ENCODE measurements at places on chromosomes 2 and 18. TPM values are rescaled to one million over a fixed set of nuclear protein-coding genes. Genes with fewer than 3 reads are reported as not detected.

DNA sequence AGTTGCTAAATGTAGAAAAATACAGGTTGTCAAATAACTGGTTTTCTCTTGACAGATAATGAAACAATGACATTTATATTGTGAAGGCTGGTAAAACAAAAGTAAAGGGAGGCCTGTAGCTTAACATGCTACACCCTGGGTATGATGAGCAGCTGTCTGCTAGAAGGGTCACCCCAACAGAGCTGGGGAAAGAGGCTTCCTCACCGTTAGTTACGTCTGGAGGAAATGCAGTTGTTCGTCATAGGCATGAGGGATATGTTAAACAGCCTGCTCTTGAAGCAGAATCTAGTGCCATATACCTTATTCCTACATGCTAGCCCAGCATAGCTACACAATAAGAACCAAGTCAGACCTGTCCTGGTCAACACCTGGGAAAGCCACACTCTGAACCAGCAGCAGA, 49.9 kb downstream of the LPIN2 start:
- H3K4me3 ChIP-seq, result no peak overlapping the region
- H3K36me3 ChIP-seq, result no peaks in the 10 kb centered on the region

GRCh38 chr2:9327873-9328352, 95.4 kb downstream of the ITGB1BP1 start:
- H3K27me3 ChIP-seq, result no peaks in the 10 kb centered on the region
- no peak overlapping the region for H3K27ac ChIP-seq
- peaks cover 40% of the 10 kb centered on the region for H3K36me3 ChIP-seq
- DNase-seq, result no peak

DNA sequence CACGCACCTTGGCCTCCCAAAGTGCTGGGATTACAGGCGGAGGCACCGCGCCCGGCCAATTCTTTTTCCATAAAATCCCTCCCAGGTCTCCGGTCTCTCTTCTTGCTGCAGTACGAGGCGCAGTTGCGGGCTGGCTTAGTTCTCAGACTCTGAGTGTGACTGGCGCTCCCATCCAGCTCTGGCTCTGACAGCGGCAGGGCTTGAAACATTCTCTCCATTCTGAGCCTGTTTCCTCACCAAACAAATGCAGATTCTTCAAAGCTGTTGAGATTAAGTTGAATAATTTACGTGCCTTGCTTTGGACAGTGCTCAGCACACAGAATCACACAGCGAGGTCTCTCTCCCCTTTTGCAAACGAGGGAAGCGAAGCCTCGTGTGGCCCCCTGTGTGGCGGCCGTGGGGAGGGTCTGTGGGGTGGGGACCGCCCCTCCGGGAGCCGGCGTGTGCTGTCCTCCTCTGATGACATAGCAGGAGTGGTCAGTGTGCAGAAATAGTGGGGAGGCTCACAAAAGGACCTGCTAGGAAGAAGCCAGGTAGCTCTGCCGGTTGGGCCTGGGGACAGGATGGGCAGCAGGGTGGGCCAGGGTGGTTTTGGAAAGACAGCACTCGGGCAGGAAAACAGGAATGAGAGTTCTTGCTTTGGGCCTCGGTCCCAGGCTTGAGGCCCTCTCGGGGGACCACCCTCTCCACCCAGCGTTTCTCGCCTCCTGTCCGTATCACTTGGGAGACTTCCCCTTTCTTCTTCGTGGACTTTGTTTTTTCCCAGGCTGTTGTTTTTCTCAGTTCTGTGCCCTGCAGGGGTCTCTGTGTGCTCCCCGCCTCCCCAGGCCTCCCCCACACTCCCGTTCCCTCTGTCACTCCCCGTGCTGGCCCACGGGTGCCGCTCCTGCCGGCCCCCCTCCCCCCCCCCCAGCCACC, 75.0 kb downstream of the KCNG2 start:
- peaks cover 9% of the 10 kb centered on the region for H3K4me1 ChIP-seq
- no peaks in the 10 kb centered on the region for H3K36me3 ChIP-seq
- DNase-seq, result no peak
- no peak overlapping the region for H3K27ac ChIP-seq
- H3K27me3 ChIP-seq, result no peaks in the 10 kb centered on the region
- H3K4me3 ChIP-seq, result no peak overlapping the region

DNA sequence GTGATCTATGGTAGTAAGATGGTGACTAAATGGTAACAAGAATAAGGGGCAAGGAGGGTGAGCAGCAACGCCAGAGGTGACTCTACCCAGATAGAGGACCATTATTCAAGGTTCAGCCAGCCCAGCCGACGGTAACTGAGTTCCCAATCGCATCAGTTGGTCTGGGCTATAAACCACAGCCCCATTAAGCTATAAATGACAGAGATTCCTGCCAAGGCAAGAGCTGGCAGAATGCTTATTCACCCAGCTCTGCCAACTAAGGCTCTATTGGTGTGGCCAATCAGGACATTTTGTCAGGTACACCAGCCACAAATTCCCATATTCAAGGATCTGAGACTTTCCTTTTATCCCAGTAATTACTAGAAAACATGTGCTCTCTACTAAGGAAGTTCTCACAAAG, 3.6 kb downstream of the CHN1 start:
- H3K27ac ChIP-seq, result no peak overlapping the region
- DNase-seq, result no peak
- H3K36me3 ChIP-seq, result no peaks in the 10 kb centered on the region
- H3K4me1 ChIP-seq, result peaks cover 21% of the 10 kb centered on the region
- no peak overlapping the region for H3K4me3 ChIP-seq

- no peak overlapping the region for H3K27ac ChIP-seq
- DNase-seq, result no peak
- no peaks in the 10 kb centered on the region for H3K4me1 ChIP-seq
- peaks cover 23% of the 10 kb centered on the region for H3K27me3 ChIP-seq
- no peaks in the 10 kb centered on the region for H3K36me3 ChIP-seq
These were observed 7.0 kb upstream of the TYMS start for GRCh38 chr18:650428-650858.

SATB2 gene
- total RNA-seq, result 6.1 TPM

DNA sequence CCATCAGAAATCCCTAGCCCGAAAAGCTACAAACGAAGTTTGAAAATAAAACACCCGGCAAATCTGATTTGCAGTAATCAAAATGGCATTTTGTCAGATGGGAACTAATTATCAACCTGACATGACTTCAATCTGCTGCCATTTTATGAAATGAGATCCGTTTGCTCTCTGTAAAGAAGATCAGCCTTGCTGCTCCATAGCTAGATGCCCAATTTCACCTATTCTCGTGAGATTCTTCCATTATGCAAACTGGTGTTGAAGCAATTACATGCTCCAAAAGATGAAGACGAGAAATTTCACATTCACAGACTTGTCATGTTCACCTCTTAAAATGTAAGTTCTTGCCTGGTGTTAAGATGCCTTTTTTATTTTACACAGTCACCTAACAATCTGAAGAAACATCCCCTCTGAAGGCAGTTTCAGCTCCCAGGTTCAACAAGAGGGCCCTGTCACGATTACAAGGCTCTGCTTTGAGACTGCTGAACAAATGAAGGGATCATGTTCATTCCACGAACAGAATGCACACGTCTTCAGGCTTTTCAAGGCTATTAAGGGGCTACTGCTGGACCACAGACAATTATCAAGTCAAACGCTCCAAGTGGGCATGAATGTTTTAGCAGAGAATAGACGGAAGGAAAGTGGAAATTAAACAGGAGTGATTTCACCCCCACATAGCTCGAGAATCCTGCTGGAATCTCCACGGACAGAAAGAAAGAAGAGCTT, 172.6 kb upstream of the PID1 start:
- peaks cover 6% of the 10 kb centered on the region for H3K4me1 ChIP-seq
- no peaks in the 10 kb centered on the region for H3K36me3 ChIP-seq
- no peaks in the 10 kb centered on the region for H3K27me3 ChIP-seq

GRCh38 chr2:240626531-240627300, 1.4 kb downstream of the GPR35 start:
- no peaks in the 10 kb centered on the region for H3K27me3 ChIP-seq
- no peaks in the 10 kb centered on the region for H3K36me3 ChIP-seq
- no peak for DNase-seq
- H3K27ac ChIP-seq, result no peak overlapping the region
- no peak overlapping the region for H3K4me3 ChIP-seq

GRCh38 chr2:219907011-219907365, 279.6 kb downstream of the SLC4A3 start:
- H3K27ac ChIP-seq, result no peak overlapping the region
- H3K27me3 ChIP-seq, result no peaks in the 10 kb centered on the region

- no peak overlapping the region for H3K27ac ChIP-seq
- no peaks in the 10 kb centered on the region for H3K36me3 ChIP-seq
- no peak overlapping the region for H3K4me3 ChIP-seq
These were observed 60.3 kb upstream of the LYPD6B start for GRCh38 chr2:148978026-148978685.

CNGA3 gene
- total RNA-seq, result 8.0 TPM

DNA sequence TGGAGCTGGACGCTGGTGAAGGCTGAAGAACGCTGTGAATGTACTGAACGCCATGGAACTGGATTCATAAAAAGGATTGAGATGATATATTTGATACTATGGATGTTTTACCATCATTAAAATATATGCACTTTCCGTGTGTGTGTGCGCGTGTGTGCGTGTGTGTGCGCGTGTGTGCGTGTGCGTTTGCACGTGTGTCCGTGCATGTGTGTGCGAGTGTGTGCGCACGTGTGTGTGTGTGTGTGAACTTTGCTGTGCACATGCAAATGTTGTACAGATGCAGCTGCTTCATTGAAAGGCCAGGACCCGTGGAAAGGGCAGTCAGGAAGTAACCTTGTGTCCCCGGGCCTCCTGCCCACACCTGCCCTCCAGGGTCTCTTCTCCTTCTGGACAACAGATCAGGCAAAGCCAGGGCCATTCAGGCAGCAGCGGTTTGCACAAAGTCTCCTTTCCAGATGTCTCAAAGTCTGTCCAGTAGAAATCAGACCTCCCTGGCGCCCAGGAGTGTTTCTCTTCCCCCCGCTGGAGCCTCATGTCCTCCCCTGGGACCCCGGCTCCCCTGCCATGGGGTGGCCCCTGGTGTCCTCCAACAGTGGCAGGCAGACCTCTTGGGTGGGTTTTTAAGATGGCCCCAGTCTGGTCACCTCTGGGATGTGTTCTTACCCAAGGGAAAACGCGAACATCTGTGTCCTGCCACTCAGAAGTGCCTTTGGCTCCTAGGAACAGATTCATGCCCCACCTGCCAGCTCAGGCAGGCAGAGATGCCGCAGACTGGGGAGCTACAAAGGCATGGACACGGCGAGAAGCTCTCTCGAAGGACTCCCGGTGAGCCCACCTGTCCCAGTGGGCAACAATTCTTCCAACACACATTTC, 86.1 kb upstream of the GPC1 start:
- no peak overlapping the region for H3K4me3 ChIP-seq
- no peak overlapping the region for H3K27ac ChIP-seq
- H3K27me3 ChIP-seq, result no peaks in the 10 kb centered on the region
- H3K36me3 ChIP-seq, result no peaks in the 10 kb centered on the region
- H3K4me1 ChIP-seq, result peaks cover 19% of the 10 kb centered on the region
- DNase-seq, result no peak

DNA sequence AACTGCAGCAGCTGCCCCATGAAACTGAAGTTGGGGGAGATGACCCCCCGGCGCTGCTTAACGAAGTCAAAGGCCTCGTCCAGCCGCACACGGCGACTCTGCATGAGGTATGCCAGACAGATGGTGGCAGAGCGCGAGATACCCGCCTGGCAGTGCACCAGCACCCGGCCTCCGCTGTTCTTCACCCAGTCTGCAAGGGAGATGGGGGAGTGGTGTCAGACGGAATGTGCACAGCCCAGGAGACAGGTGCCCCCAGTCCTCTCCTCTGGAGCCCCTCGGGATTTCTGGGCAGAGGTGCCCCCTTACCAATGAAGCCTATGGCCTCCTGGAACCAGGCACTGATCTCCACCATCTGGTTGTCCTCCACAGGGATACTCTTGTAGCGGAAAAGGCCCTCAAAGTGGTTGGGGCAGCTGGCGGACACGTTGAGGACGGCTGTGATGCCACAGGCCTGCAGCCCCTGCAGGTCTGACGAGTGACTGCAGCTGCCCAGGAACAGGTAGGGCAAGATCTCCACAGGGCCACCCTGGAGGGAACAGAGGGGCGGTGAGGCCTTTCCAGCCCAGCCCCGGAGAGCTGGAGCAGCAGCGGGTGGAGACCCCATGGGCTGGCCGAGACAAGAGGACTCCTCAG, 1.3 kb downstream of the DUSP2 start:
- no peaks in the 10 kb centered on the region for H3K27me3 ChIP-seq
- H3K4me3 ChIP-seq, result peak overlapping the region; percentile 70
- H3K36me3 ChIP-seq, result no peaks in the 10 kb centered on the region
- H3K27ac ChIP-seq, result no peak overlapping the region

- peaks cover 36% of the 10 kb centered on the region for H3K4me1 ChIP-seq
- no peaks in the 10 kb centered on the region for H3K36me3 ChIP-seq
- no peaks in the 10 kb centered on the region for H3K27me3 ChIP-seq
- no peak for DNase-seq
These were observed 316 bp downstream of the CRIM1 start for GRCh38 chr2:36355890-36356297.

GRCh38 chr2:164993287-164994016, 38.1 kb upstream of the SLC38A11 start:
- peaks cover 17% of the 10 kb centered on the region for H3K4me1 ChIP-seq
- no peak for DNase-seq
- H3K4me3 ChIP-seq, result no peak overlapping the region

GRCh38 chr18:65206551-65207260, 544.1 kb upstream of the CDH7 start:
- no peak for DNase-seq
- no peaks in the 10 kb centered on the region for H3K27me3 ChIP-seq
- H3K27ac ChIP-seq, result no peak overlapping the region

DNA sequence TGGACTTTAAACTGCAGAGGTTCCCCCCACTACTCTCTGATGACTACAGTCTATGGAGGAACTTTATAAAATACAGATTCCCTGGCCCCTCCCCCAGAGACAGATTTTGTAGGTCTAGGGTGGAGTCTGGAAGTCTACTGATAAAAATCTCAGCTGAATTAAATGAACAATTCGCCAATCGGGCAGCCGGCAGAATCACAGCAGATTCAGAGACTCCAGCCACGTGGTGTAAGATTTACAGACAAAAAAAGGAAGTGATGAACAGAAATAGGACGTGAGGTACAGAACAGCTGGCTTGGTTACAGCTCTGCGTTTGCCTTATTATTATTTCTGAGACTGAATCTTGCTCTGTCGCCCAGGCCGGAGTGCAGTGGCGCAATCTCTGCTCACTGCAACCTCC, 21.4 kb upstream of the MTA3 start:
- DNase-seq, result no peak
- no peaks in the 10 kb centered on the region for H3K27me3 ChIP-seq
- H3K27ac ChIP-seq, result no peak overlapping the region
- H3K4me3 ChIP-seq, result no peak overlapping the region

DNA sequence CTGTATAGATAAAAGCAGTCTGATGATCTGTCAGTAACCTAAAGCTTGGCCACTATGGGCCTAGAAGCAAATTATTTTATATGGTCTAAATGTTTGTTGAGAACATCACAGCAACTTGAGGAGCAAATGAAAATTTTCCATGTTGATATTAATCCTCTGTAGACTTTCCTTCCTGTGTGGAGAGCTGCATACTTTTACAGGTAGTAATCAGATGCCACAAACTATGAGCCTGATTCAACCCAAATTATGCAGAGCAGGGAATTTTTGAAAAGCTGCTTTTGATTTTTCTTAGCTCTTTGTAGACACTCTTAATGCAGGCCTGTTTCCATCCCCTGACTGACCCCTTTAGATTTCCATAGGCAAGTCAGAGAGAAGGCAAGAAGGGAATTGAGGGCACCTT, 17.3 kb downstream of the PAX3 start:
- DNase-seq, result no peak
- no peaks in the 10 kb centered on the region for H3K36me3 ChIP-seq
- H3K4me1 ChIP-seq, result no peaks in the 10 kb centered on the region
- no peak overlapping the region for H3K4me3 ChIP-seq
- no peak overlapping the region for H3K27ac ChIP-seq
